ENCODE measurements at places on chromosomes 4 and X.

GRCh38 chr4:103853627-103854026, 133.8 kb upstream of the TACR3 start:
- DNase-seq, result peak; percentile 0

- no peak for DNase-seq
These were observed 200.0 kb upstream of the MAOA start for GRCh38 chrX:43456063-43456462.

- no peak for DNase-seq
These were observed 16.7 kb downstream of the CLDN34 start for GRCh38 chrX:9983846-9984245.

- no peak for DNase-seq
These were observed 93.8 kb downstream of the INPP4B start for GRCh38 chr4:142752202-142752786.

DNA sequence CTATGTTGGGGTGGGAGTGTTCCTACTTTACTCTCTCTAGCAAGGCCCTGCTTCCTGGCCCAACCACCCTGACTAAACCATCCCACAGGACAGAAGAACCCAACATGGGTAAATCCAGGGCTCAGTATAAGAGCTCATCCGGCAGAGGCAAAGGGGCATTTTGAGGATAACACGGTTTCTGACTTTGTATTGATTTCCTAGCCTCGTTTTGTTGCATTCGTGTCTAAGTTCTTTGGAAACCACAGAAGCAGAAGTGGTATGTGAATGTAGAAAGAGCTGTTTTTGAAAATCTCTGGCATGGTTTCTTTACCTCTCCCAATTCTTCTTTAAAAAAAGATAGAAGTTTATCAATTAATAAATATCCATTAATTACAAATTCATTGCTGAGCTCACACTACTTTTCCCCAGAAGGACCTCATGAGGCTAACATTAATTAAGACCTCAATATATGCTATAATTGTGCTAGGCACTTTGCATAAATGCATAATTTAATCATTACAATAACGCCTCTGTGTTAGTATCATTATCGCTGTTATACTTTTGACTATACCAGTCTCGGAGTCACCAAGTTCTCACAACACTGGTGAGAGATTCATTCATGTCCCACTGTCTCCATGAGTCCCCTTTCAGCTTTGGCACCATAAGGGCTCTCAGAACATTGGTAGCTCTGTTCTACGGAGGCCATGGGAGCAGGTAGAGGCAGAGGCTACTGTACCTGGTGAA, 5.8 kb upstream of the CLNK start:
- no peak for DNase-seq

- no peak for DNase-seq
These were observed 5.3 kb downstream of the DIAPH2 start for GRCh38 chrX:96689991-96690390.

- DNase-seq, result no peak
These were observed 4.1 kb downstream of the MSANTD1 start for GRCh38 chr4:3252831-3253641.

GRCh38 chr4:38287101-38287851, 327.1 kb downstream of the PTTG2 start:
- DNase-seq, result no peak

DNA sequence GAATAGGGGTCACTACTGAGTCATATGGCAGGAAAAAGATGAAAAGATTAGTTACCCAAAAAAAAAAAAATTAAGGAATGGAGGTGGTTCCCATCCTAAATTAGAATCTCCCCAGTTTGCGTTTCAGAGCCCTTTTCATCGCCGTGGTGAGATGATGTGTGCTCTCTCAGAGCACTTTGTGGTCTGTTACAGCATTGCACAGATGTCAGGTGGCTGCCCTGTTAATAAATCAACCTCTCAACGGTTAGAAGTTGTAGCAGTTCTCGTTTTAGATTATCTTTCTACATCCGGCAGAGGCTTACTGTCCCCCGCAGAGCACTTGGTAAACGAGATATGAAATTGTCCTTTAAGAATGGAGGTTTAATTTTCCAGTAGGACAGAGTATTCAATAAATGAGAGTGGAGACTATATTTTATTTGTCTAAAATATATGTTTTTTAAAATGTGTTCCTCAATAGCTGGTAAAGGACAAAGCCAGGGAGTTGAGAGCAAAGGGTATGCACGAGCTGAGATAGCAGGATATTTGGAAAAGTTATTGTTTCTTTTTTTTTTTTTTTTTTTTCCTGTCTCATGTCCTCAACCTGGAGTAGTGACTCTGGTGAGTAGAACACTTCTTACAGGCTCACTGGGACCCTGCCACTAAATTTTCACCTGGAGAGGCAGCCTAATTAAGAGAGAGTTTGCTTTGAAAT, 26.9 kb downstream of the AFF1 start:
- DNase-seq, result no peak

GRCh38 chr4:26105815-26106699, 192.0 kb downstream of the SMIM20 start:
- no peak for DNase-seq

DNA sequence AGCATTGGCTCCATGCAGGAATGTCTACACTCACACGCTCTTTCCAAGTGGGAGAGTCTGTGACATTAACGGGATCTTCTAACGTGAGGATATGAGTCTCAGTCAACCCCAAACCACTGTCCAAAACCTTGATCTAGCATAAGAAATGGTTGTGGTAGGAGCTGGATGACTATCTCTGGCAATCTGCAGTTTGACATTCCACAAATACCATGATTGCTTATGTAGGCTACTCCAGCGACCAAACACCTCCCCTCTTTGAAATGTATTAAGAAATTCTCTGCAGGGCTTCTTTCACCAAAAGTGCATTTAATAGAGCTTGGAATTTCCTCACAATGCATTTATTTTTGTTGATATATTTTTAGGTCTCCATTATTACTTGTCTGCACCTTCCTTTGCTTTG, 14.1 kb upstream of the STX18 start:
- DNase-seq, result peak; percentile 33

DNA sequence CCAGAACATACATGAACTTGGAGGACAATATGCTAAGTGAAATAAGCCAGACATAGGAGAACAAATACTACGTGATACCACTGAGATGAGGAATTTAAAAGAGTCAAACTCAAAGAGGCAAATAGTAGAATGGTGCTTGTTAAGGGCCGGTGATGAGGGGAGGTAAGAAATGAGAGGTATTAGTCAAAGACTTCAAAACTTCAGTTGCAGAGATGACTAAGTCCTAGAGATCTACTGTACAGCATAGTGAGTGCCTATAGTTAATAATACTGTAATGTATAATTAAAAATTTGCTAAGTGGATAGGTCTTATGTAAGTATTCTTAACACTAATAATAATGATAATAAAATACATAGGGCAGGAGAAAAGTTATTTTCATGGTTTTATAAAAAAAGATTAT, 126.9 kb upstream of the VEGFC start:
- no peak for DNase-seq
